Thyroid gland (tissue), 4 donors: ENCODE measurements at places on chromosomes 2 and 18. TPM values are rescaled to one million over a fixed set of nuclear protein-coding genes. Genes with fewer than 3 reads are reported as not detected.

Gene RAPH1
- 123 TPM for total RNA-seq

- H3K36me3 ChIP-seq = no peaks in the 10 kb centered on the region
- H3K27ac ChIP-seq = no peak overlapping the region
- no peaks in the 10 kb centered on the region for H3K27me3 ChIP-seq
- H3K4me1 ChIP-seq = peaks cover 5% of the 10 kb centered on the region
- H3K4me3 ChIP-seq = no peak overlapping the region
Measured at GRCh38 chr2:203603456-203604389, 68.6 kb upstream of the RAPH1 start.

DNA sequence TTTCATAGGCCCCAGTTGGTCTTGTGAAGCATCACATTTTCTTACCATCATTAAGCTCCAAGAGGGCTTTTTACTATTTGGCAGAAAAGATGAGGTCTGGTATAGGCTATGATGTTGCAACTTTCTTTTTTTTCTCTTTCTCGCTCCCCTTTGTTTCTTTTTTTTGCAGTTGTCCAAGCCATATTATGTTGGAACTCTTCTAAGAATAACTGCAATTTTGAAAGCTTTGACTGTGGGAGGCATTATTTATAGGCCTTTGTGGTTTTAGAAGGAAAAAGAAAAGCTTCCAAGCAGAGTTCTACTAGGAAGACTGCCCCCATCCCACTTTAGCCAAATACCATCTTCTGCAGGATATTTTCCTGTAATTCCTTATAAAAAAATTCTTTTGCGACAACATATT is 571.6 kb downstream of the ARHGAP15 start:
- H3K4me3 ChIP-seq = no peak overlapping the region
- H3K27ac ChIP-seq = no peak overlapping the region
- DNase-seq = no peak
- H3K36me3 ChIP-seq = no peaks in the 10 kb centered on the region

DNA sequence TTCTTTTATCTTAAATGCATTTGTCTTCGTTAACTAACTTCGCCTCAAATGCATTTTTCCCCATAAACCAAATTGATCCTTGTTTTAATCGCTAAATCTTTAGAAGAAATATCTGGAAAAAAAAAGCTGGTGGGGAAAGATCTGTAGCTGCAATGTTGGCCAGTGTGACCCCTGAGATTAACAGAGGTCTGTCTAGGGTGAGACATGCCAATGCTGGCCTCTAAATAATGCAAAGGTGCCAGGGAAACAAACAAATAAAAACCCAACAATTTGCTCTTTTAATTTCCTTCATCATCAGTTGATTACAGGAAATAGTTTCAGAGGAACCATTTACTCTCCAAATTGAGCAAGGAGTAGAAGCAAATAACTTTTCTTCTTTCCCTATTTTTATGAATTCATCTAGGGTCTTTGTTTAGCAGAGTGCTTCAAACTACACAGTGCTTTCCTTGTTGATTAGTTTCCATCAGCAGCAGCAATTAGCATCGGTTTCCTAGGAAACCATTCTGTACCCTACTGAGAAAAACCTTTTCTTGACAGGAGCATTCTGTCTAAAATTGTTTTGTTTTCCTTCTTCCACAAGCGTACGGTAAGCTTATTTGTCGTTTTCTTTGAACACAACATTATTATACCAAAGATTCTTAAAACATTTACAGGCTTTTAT is 100.5 kb upstream of the UNC80 start:
- no peak overlapping the region for H3K27ac ChIP-seq
- no peak for DNase-seq
- no peaks in the 10 kb centered on the region for H3K4me1 ChIP-seq
- no peaks in the 10 kb centered on the region for H3K36me3 ChIP-seq
- H3K27me3 ChIP-seq = no peaks in the 10 kb centered on the region
- no peak overlapping the region for H3K4me3 ChIP-seq
